ENCODE measurements at places on chromosomes 5 and 9.

DNA sequence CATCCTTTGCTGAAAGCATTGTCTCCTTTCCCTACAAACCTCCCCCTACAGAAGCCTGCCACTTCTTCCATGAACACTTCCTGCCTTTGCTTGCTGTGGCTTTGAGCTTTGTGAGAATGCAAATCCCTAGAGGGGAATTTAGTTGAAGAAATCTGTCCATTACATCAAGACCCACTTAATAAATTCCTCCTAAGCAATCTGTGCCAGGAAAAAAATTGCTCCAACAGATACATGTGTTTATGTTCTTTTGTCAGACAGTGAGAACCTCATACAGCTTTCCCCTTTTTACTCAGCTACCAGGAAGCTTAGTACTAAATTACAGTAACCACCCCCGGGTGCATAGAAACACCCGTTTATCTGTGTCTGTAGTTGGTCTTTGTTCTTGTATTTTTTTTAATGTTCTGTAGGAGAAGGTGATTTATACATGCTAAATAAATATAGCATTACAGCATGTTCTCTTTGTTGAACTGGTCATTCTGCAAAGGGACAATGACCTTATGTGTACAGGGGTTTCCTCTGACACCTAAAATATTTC lies 43.9 kb downstream of the SH3TC2 start:
- no peak for DNase-seq

- no peak for DNase-seq
These were observed 294.8 kb downstream of the GADD45G start for GRCh38 chr9:89899573-89899972.

DNA sequence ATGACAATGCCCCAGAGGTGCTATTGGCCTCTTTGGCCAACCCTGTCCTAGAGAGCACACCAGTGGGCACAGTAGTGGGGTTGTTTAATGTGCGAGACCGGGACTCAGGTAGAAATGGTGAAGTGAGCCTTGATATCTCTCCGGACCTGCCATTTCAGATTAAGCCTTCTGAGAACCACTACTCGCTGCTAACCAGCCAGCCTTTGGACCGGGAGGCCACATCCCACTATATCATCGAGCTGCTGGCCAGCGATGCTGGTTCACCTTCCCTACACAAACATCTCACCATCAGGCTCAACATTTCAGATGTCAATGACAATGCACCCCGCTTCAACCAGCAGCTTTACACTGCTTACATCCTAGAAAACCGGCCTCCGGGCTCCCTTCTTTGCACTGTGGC lies 1.4 kb downstream of the PCDHGC5 start:
- DNase-seq = no peak

- no peak for DNase-seq
These were observed 10.3 kb downstream of the ANKH start for GRCh38 chr5:14861123-14861765.

- DNase-seq = no peak
These were observed 572 bp downstream of the SCGB3A1 start for GRCh38 chr5:180590543-180591310.

DNA sequence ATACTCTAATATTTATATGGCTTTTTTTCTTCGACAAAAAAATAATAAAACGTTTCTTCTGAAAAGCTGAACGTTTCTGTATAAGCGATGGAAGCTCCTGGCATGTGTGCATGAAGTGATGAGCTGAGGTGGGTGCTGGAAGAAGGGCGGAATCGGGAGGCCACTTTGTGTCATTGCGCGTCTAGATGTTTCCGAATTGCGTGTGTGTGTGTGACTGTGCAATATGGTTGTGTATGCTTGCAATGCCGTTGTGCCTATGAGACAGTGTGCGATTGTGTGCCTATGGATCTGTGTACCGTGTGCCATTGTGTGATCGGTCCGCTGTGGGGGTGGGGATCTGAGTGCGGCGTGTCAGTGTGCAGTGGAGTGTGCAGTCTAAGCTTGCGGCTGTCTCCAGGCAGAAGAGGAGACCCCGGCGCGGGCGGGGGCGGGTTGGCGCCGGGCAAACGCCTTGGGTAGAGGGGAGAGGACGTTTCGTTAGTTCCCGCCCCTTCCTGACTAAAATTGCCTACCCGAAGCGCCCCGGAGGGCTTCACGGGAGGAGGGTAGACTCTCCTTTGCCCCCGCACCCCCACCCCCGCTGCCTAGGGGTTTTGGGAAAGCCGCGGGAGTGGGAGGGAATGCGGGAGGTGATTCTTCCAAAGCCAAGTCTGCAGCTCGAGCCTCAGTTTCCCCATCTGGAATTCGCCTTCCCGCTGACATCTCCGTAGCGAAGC lies 24.2 kb downstream of the PCDHGC5 start:
- DNase-seq = no peak

DNA sequence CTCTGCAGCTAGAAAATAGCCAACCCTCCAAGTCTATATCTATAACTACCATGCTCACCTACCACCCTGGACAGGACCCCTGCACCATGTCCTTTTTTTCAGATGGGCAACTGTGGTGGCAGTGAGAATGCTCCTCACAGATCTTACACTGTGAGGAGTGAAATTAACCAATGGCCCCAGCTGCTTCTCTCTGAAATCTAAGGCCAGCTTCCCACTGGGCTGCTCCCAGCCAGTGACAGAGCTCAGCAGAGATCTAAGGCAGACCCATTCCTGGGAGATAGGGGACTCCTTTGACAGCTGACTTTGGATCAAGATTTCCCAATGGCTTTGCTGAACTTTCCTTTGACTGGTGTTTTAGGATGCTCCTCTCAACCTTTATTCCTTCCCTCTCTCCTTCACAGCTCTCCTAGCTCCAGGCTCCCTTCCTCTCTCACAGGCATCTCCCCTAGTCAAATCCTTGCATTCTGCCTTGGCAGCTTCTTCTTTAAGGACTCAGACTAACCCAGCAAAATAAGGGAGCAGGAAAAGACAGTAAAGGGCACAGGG lies 1.6 kb upstream of the ARAP3 start:
- DNase-seq = no peak

- DNase-seq = no peak
These were observed 391.0 kb downstream of the ICE1 start for GRCh38 chr5:5813441-5813840.

DNA sequence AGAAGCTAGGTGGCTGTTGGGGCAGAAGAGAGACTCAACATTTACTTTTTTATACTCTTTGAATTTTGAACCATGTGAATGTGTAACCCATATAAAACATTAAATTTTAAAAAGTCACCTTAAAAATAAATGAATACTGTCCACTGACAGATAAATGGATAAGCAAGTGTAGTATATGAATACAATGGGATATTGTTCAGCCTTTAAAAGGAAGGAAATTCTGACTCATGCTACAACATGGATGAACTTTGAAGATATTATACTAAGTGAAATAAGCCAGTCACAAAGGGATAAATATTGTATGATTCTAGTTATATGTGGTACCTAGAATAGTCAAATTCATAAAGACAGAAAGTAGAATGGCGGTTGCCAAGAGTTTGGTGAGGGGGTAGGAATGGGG lies 113.9 kb downstream of the TMEM174 start:
- no peak for DNase-seq

DNA sequence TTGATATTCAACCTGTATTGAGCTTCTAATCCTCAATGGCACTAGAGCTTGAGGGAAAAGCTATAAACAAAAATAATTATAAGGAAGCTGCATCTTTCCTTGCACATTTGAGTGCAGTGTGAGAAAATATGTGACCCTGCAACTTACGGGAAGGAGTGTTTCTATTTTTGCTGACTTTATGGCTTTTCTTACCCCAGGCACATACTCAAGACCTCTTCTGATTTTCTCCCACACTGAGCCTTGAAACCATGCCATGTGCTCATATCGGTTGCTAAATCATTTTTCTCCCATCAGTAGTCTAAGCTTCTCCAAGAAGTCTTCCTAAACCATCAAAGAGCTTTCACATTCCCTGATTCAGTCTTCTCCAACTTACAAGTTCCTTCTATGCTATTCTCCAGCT lies 91.5 kb downstream of the CDH6 start:
- DNase-seq = no peak

GRCh38 chr5:138725153-138725817 lies 27.9 kb upstream of the CTNNA1 start:
- DNase-seq = peak; percentile 10

- DNase-seq = no peak
These were observed 136.2 kb downstream of the CDH6 start for GRCh38 chr5:31329715-31330114.

DNA sequence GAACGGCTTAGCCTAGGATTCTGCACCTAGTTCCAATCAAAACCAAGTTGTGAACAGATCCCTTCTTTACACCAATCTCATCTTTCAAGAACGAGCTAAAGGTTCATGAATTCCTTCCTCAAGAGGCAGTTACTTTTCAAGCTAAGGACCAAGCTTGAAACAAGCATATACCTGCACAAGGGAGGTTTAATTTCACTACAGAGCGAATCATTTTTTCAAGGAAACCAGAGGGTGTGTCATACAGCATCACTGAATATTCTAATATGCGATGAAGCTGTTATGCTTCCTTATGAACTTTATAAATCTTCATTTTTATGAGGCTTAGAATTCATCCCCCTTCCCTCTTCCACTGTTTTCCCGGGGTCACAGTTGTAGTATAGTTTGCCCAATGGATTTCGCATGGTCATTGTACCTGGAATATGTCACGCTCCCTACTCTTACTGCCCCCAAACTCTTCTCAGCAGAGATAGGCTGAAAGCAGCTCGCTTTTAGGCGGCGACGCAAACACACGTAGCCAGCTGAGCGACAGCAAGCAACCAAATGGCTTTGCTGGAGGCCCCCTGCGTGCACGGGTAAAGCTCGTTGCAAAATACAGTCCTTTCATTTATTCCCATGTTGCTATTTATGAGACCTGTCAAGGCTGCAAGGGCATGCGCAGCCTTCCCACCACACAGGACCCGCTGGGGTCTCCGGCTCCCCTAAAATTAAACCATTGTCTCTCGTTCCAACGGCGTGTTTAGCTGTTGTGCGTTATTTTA lies 832 bp downstream of the LMBRD2 start:
- DNase-seq = no peak

DNA sequence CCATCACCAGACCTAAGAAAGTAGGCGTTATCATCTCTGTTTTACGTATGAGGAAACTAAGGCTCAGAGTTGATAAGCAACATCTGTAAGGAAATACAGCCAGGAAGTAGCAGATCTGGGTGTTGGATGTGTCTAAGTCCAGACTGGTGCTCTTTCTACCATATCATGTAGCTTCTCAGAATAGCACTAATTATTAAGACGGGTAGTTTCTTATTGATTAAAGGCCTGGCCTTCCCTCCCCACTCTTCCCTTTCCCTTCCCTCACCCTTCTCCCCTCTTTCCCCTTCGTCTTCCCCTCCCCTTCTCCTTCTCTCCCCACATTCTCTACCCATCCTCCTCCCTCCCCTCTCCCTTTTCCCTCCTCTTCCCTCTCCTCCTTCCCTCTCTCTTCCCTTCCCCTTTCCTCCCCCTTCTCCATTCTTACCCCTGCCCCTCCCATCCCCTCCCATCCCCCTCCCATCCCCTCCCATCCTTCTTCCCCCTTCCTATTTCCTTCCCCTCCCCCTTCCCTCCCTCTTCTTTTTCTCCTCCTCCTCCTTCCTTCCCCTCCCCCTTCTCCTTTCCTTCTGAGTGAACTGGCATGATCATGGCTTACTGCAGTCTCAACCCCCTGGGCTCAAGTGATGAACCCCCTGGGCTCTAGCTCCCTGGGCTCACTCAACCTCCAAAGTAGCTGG lies 79.4 kb downstream of the SNX24 start:
- no peak for DNase-seq

- no peak for DNase-seq
These were observed 295.9 kb upstream of the TNC start for GRCh38 chr9:115413766-115414382.

DNA sequence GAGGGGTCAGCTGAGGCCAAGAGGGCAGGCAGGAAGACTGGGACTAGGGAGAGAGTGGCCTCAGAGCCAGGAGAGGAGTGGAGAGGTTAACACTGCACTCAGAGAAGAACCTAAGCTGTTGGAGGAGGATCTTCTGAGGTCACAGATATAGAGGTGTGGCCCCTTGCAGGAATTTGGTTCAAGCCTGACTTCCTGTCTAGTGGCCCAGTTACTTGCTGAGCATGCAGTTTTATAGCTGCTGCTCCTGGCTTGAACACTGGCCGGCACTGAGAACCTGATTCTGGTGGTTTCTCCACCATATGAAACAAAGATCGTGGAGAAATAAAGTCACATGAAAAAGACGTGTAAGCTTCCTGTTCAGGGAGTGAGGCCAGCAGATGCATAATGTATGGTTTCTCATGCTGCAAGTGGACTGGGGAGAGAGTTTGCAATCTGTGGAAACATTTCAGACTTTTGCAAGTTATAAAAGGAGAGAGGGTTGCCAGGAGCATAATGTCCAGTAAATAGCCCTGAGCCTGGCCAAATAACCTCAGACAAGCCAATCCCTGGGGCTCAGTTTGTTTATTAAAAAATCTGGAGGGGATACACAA lies 82.6 kb downstream of the GALNT10 start:
- DNase-seq = no peak

- no peak for DNase-seq
These were observed 351.8 kb downstream of the RAB3C start for GRCh38 chr5:58934629-58935097.

GRCh38 chr9:108083160-108083750 lies 593.7 kb upstream of the KLF4 start:
- DNase-seq = no peak

DNA sequence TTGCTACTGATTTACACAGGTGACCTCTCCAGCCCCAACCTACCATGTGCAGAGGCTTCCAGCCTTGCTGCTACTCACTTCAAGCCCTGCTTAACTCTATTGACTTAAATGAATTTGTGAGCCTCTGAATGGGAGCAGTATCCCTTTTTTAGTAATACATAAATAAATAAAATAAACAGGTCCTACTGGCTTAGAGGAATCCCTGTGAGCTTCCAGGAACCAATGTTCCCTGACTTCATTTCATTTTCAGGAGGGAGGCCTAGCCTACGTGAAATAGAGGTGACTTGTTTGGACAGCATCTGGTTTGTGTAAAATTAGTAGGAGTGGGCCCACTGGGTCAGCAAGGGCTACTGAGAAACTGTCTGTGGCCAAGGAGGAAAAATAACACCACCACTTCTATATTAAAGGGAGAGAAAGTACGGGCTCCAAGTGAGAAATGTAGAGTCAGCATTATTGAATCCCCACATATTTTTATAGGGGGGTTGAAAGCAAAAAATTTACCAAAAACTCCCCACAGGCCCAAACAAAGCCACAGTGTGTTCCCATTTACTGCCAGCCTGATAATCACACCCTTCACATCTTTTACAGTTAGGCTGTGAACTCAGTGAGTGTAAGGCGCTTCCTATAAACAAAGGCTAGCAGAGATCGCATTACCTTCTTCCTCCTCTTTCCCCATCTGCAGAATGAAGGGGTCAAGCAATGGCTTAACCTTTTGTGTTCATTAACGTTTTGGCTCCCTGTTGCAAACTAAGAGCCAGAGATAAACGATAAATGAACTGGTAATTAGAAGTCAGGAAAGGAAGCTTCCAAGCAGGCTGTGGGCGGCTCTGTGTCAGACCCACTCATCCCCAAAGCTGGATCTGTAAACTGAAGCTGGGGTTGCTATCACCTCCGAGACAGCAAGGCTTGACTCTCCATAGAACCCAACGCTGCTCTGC lies 138.8 kb upstream of the LIFR start:
- DNase-seq = no peak

DNA sequence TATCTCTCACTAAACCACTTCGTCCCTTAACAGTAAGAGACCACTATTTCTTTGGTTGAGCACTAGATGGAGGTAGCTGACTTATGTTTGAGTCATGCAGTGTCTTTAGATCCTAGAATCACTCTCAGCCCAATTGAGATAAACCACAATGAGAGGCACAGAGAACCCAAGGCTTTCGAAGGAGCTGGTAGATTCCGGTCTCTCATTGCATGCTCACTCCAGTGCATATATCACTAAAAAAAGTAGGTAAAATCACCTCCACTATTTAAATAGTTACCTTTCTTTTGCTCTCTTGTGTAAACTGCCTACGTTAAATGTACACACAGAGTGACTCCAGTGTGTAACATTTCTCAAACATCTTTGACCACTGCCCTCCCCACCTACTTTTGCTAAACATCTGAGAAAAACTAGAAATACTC lies 27.6 kb downstream of the ACTL7A start:
- DNase-seq = no peak
